EL (cell line): ENCODE measurements at places on chromosomes 3 and 15.

- DNase-seq: peak; percentile 8
Observed at GRCh38 chr3:10772271-10773161, 43.5 kb upstream of the SLC6A11 start.

- no peak for DNase-seq
Observed at GRCh38 chr3:139611528-139611927, 66.2 kb downstream of the NMNAT3 start.

DNA sequence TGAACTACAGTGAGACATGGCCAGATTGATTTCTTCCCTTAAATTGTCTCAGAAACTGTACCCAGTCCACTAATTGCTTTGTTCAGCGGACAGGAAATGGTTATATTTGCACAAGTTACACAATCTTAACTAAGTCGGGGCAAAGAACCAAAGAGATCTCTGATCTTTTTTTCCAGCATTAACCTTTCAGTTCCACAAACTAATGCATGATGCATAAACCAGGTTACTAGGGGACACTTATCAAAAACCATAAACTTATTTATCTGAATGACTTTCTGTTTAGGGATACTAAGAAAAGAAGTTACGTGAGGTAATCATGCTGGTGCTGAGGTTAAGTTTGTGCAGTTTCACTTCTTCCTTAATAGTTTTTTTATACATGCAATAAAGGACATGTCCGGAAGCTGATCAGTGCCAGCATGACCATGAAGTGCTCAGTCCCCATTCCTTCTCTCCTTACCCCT, 22.4 kb downstream of the FNDC3B start:
- DNase-seq: no peak

DNA sequence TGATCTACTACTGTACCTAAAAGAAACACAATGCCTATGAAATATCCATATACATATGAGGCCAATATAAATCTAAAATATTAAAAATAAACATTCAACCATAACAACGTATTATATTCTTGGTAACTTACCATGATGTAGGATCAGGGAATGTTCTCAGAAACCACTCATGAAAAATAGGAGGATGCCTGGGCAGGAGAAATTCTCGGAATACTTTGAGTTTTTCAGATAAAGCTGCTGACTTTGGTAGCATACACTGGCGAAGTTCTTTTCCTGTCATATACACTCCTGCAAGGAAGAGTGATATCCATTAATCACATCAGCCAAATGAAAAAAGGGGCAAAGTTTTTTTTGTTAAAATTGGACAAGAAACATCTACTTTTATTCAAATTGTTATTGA, 11.3 kb upstream of the XRN1 start:
- DNase-seq: no peak

GRCh38 chr15:50416890-50417289, 7.3 kb upstream of the USP8 start:
- DNase-seq: no peak

- no peak for DNase-seq
Observed at GRCh38 chr3:53261712-53262111, 5.9 kb upstream of the TKT start.

DNA sequence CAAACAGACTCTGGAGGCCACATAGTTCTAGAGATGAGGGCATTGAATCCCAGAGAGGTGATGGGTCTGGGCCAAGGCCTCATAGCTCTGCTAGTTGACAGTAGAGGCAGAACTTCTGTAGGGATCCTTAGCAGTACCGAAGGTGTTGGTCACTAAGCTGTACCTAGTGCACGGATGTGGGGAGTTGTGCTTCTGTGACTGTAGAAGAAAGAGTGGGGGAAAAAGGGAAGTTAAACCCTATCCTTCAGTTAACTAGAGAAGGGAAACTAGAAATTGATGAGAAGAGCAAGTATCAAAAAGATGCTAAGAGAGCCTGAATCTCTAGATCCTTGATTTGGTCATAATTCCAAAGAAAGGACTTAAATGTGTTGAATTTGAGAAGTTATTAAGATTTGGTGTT, 186.7 kb downstream of the NFKBIZ start:
- no peak for DNase-seq

DNA sequence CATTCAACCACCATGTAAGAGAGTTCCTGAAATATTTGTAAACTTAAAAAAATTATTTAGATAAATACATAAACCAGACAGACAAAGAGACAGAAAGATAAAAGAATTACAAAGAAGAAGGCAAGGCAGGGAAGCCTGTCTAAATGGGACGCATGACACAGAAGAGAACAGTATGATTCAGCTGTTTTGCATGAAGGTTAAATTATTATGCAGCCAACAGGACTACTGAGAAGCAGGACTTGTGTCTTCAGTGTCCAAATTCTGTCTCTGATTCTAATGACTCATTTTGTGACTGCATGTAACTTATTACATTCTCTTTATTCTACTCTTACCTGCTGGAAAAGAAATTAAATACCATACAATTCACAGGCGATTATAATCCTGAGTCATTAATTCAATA, 340.4 kb upstream of the KCNMB2 start:
- DNase-seq: peak; percentile 55

- no peak for DNase-seq
Observed at GRCh38 chr3:58012302-58012701, 4.1 kb downstream of the FLNB start.

- no peak for DNase-seq
Observed at GRCh38 chr3:180329187-180329586, 272.8 kb upstream of the TTC14 start.

- no peak for DNase-seq
Observed at GRCh38 chr15:88998980-88999713, 86.0 kb upstream of the MFGE8 start.

- peak; percentile 32 for DNase-seq
Observed at GRCh38 chr15:88981244-88982215, 68.4 kb upstream of the MFGE8 start.

GRCh38 chr15:64149424-64149823, 2.1 kb upstream of the SNX22 start:
- DNase-seq: peak; percentile 31

DNA sequence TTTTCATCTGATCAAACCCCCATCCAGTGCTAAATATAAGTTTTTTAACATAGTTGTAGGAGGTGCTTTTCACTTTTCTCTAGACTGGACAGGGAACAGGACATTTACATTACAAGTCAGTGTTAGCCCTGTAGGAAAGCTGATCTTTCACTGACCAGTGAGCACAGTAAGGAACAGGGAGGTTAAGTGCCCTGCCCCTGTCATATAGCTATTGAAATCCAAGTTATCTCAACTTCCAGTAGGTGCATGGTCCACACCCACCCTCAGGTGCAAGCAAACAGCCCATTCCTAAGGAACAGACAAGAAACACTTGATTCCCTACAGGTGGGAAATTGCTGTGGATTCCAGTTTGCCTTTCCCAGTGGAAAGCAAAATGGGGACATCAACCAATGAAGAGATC, 79.1 kb upstream of the EIF1B start:
- DNase-seq: no peak

DNA sequence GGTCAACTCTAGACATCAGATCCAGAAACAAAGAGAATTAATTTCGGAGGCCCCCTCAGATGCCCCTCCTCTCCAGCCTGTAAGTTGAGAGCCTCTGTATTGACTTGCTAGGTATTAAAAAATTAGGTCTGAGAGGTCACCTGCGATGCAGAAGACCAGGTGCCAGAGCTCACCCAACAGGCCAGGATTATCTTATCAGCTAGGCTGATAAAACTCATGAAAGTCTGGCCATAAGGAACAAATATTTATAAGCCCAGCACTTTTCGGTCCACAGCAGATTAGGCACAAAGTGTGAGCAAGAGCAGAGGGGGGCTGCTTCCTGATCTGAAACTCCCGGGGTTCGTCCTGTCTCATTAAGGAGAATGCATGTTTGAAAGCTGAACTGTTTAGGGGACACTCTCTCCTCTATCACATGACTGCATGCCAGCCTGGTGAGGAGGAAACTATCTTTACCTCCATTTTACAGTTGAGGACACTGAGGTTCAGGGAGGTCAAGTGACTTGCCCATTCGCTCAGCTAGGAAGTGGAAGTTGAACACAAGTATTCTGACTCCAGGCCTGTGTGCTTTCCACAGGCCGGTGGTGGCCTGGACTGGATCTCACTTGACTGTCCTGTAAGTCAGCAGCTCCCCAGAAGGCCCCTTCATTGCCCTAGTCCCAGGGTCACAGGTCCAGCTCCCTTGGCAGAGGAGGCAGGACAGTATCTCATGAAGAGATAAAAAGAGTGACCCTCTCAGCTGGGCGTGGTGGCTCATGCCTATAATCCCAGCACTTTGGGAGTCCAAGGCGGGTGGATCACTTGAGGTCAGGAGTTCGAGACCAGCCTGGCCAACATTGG, 39.6 kb upstream of the MAGEF1 start:
- no peak for DNase-seq

DNA sequence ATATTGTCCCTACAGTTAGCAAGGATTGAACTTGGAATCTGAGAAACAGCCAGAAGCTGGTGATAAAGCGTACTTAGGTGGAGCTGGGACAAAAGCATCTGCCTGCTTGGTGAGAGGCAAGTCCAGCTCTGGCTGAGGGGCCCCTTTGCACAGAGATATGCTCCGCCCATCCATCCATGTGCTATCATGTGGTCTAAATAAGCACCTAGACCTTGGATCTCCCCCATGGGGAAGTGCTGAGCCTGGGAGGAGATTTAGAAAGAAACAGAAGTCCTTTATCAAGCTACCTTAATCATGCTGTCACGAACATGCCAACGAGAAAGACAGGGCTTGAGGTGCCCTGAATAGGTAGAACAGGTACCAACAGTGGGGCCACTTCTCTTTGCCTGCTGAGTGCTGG, 369.5 kb downstream of the FOXP1 start:
- DNase-seq: no peak

DNA sequence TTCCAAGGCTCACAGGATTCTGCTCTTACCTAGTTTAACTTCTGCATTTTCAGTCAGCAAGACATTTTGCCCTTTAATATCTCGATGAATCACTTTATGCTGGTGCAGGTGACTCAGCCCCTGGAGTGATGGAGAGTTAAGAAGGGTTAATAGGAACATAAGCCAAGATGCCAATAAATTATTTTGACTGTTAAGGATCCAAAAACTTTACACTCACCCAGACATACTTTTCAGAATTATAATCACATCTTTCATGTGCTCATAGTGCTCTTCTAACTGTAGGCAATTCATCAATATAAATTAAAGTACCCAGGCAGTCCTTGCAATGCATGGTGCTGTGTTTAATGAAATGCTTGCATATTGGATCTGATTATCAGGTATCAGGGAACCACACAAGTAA, 164.1 kb upstream of the SLC2A2 start:
- peak; percentile 57 for DNase-seq

- DNase-seq: no peak
Observed at GRCh38 chr3:43093974-43094373, 11.9 kb downstream of the POMGNT2 start.

DNA sequence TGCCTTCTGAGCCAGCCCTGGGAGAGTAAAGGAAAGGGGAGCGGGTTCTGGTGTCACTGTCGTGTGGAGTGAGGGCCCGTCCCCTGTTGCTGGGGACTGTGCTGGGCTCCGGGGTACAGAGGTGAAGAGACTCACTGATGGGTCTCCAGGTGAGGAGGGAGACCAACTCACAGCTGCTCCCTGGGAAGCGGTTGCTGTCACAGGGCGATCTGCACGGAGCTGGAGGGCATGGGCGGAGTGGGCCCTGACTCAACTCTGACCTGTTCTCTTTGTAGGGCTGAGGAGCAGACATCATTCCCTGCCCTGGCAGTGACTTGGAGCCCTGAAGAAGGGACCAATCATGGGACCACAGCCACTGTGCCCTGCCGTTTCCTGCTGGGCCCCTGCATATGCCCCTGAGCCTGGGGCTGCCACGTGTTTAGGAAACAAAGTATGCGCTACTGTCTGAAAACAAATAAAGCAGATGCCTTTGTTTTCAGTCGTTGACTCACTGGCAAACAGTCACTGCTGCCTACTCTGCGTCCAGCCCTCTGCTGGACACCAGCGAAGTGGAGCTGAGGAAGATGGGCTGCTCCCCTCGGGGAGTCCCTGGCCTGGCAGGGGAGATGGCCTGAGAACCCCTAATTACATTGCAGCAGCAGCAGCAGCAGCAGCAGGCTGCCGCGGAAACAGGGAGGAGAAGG, 22.9 kb upstream of the PLXNA1 start:
- DNase-seq: peak; percentile 67

DNA sequence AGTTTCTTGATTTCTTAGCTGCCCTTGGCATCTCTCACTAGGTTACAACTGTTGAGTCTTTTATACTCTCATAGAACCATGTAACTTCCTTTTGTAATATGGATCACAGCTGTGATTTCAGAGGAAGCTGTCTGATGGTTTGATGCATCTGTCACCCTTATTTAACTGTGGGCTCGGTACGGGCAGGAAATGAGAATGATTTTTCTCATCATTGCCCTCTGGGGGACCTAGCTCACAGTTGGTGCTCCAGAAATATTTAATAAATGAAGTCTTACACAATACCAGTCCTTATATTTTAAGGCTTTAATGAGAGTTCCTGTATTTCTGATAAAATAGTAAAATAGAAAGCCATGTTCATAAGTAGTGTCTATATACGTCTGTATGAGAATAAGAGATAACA, 151.2 kb downstream of the EBLN2 start:
- DNase-seq: no peak

- DNase-seq: peak; percentile 36
Observed at GRCh38 chr3:100297784-100298183, 36.8 kb upstream of the NIT2 start.

DNA sequence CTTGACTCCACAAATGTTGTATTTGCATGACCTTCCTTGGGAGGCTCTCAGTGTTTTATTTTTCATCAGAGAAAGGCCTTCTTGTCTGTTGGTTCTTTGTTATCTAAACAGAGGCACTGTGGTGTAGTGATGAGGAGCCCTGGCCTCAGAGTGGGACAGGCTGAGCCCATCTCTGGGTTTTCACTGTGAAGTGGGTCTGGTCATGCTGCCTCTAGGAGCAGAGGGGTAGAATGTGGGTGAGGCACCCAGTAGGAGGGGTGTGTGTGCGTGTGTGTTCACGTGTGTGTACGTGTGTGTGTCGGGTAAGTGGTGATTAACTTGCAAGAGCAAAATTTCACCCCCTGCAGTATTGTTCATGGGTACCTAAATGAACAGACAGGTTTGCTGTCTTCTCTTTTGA, 14.4 kb downstream of the KLF13 start:
- no peak for DNase-seq

DNA sequence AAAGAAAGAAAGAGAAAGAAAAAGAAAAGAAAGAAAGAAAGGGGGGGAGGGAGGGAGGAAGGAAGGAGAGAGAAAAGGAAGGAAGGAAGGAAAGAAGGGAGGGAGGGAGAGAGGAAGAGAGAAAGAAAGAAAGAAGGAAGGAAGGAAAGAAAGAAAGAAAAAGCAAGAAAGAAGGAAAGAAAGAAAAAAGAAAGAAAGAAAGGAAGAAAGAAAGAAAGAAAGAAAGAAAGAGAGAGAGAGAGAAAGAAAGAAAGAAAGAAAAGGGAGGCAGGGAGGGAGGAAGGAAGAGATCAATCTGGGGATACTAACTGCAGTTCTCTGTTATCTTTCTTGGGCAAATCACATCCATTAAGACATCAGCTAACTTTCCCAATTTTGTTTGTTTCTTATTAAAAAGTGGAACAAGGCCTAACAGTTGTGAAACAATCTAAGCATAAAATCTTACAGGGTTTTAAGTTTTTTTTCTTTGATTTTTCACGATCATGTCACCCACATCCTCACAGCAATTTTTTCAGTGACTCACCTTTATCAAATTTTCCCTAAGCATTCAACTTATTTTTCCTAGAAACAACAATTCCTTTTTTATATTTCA, 36.8 kb downstream of the TBC1D2B start:
- DNase-seq: no peak
